ENCODE measurements at places on chromosomes 13 and 19.

DNA sequence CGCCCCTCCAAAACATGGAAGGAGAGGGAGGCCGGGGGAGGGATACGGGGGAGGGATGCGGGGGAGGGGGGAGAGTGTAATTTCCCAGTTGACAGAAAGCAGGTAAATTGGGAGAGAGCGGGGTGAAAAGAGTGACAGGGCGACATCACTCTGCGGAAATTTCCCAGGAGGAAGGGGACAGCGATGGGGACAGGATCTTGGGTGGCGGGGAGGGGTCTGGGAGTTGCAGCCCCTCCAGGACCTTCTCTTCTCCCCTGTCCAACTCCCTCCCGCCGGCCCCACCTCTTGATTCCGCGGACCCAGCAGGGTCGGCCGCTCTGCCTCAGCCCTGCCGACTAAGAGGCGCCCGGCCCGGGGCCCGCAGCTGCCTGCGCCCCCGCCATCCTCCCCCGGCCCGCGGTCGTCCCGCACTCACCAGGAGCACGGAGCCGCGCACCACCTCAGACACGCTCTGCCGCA lies 108.0 kb upstream of the DOCK9 start:
- DNase-seq = no peak

GRCh38 chr19:41601771-41602170 lies 25.1 kb downstream of the CEACAM4 start:
- DNase-seq = no peak

DNA sequence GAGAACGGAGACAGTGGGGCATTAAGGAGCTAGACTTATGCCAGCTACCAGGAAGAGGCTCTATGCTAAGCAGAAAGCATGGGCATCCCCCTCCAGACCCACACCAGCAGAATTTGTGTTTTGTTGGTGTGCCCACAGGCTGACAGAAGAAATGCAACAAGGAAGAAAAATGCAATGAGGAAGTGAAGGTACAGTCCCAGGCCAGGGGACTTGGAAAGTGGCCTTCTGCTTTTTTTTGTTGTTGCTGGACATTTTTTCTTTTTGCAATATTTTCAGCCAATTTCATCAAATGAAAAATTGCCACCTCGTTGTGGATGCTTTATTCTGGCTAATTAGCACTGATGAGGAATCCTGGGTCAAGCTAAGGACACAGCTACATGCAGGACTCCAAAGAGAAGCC lies 167.7 kb downstream of the TSHZ3 start:
- DNase-seq = no peak

GRCh38 chr19:14475251-14476073 lies at the start of gene PTGER1:
Gene PTGER1 (minus strand): TSS chr19:14475354. CDS start chr19:14474320, 1,034 bp downstream.
- DNase-seq = peak; percentile 18

DNA sequence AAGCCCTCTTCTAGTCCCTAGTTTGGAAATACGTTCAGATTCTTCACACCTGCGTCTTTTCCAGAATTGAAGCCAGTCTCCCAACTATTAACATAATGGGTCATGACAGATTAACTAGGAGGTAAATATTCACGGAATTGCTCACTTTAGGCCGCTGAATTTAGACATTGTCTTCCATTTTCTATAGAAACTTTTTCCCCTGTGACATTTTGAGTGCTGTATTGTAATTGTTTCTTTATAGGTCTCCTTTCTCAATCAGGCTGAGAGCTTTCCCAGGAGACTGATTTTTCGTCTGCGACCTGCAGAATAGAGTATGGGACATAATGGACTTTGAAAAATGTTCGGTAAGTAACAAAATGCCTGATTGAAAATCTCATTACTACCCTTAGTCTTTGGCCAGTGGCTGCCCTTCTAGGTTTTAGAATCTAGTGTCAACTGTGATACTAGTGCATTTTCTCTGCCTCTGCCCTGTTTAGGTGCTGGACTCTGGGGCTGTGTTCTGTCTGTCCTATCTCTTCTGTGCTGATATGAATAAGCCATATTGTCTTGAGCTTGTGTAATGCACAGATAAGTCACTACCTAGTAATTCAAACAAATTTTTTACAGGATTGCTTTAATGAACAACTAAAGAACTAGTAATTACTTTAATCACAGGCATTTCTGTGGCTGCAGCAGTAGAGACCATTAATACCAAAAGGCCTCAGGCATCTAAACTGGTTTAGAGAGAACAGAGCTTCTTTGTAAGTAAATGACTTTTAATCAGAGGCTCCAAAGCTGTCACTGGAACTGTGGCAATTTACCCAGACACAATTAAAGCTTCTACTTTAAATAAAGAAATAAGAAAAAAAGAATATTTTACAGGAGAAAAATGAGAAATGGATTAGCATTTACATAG lies 122.4 kb upstream of the FREM2 start:
- no peak for DNase-seq

DNA sequence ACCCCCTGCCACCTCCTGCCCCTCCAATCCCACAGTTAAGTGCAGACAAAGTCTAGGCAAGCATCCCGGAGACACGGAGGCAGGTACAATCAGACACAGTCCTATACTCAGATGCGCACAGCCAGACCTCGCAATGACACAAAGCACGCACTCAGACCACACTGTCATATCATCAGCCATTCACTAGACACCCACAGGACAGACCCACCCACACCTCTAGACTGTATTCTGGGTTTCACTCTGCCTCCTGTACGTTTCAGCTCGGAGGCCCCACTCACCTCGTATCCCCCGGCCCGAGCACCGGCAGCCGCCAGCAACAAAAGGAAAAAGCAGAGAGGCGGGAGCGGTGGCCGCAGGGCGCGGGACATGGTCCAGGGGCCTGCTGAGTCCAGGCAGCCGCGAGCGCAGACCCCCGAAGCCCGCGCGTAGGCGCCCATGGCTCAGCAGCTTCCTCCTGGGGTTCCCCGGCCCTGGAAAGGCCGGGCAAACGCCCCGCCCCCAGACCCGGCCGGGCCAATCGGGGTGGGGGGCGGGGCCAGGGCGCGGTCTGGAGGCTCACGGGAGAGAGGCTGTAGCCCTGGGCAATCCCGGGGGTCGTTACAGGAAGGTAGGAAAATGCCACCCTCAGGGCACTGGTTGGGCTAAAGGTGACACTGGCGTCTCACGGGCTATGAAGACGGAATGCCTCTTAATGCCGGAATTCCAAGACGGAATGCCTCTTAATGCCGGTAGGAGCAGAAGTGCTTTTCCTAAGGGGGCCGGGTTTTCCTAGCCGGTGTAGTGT lies at the start of the genes MAN2B1 and WDR83:
Gene MAN2B1, minus strand, starts transcription at position 478 of the 784 bp plus-strand sequence. Its CDS starts 41 bp downstream, at position 437.
Gene WDR83, plus strand, starts transcription at position 543 of the 784 bp plus-strand sequence. CDS start 2,984 bp downstream, outside the sequence.
- peak; percentile 70 for DNase-seq

DNA sequence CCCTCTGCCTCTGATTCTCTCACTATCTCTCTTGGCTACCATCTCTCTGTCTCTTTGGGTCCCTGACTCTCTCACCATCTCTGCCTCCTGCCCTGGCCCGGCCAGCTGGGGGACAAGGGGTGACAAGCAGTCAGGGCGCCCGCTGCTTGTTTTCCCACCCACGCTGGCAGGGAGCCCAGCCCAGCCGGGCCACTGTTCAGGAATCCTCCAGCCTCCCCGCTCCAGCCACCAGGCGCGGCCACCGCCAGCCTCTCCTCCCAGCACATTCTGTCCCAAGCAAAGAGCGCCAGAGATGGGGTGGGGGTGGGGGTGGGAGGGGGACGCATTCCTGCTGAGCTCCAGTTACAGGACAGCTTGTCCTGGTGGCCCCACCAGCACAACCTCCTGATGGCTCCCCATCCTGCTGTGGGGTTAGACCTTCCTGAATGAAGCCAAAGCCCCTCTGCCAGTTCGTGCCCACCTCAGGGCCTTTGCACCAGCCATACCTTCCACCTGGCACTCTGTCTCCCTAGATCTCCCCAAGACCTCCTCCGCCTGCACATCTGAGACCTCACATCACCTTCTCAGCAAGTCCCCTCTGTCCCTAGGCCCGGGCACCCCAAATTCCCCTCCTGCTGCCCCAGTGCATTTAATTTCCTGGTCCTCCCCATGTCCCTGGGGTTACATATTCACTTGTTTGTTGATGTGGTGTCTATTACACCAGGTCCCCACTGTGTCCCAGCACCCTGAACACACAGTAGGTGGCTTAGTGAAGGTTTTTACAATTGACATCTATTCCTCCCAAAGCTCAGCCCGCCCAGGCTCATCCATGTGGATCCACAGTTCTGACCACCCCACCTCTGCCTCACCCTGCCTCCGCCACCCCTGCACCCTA lies 12.5 kb downstream of the ARRDC2 start:
- DNase-seq = no peak

GRCh38 chr13:91212231-91212630 lies 135.3 kb upstream of the MIR17HG start:
- no peak for DNase-seq

GRCh38 chr13:81487151-81487550 lies 1146.2 kb upstream of the SPRY2 start:
- DNase-seq = no peak

- no peak for DNase-seq
Observed at GRCh38 chr19:4922530-4923275, 13.4 kb downstream of the UHRF1 start.

DNA sequence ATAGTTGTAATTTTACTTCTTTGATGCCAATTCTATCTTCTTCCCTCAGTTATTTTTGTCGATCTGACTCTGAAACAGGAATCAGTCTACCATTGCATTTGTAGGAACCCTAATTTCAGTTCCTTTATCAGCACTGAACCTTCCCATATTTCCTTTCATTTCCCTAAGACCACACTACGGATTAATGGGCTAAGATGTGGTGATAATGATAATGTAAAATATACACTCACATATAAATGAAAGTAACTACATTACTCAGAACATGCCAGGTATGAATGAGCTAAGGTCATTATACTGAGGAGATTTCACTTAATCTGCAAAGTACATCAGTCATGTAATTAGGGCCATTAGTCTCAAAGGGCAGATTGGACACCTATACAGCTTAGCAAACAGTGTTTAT lies 60.2 kb upstream of the RFC3 start:
- DNase-seq = no peak
